Effector memory CD4-positive, alpha-beta T cell (primary cell): ENCODE measurements at places on chromosomes 7 and 10.

DNA sequence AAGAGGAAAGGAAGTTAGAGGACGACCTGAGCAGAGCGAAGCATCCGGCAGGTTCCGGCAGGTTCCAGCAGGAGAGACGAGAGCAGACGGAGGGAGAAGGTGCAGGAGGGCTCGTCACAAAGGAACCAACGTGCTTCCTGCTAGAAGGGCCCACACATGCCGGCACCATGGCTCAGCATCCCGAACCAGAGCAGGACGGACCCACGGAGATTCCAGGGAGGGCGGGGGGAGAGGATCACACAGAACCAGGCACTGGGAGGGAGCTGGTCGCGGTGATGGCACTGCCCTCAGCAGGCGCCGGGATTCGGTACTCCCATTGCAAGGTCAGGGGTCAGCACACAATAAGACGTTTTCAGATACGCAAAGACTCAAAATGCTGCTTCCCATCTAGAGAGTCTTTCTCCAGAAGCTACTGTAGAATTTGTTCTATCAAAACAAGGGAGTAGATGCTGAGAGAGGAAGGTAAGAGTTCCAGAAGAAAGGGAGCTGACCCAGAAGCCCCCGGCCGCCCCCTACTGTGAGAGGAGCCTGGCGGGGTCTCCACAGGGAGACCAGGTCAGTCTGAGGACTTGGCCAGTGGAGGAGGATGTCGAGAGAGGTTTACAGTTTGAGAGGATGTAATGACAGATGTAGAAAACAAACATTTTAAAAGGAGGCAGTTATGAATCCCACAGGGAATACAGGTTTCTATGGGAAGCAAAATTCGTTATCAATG lies 23.6 kb upstream of the PWWP2B start:
- no peaks in the 10 kb centered on the region for H3K27me3 ChIP-seq
- H3K27ac ChIP-seq, result no peak overlapping the region
- peaks cover 5% of the 10 kb centered on the region for H3K4me1 ChIP-seq
- H3K4me3 ChIP-seq, result no peak overlapping the region
- no peak for DNase-seq

- no peaks in the 10 kb centered on the region for H3K36me3 ChIP-seq
- no peaks in the 10 kb centered on the region for H3K4me1 ChIP-seq
- peaks cover 3% of the 10 kb centered on the region for H3K27me3 ChIP-seq
- no peak overlapping the region for H3K27ac ChIP-seq
Measured at GRCh38 chr7:38141187-38141586, 36.9 kb upstream of the STARD3NL start.

DNA sequence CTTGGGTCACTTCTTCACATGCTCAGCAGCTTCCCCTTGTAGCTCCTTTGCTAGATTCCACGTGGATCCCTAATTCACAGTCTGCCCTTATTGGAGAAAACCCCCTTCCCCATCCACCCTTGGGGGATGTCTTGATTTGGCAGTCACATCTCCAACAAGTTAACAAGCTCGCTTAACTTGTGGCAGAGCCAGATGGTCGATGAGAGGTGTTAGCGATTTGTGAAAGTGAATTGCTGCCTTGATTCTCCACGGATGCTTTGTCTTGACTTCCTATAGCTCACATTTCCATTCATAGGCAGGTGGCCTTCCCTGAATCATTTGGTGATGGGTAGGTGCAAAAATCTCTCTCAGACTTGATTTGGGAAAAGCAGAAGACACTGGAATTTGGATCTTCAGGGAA lies 387.9 kb downstream of the TCERG1L start:
- no peak overlapping the region for H3K4me3 ChIP-seq
- H3K27me3 ChIP-seq, result no peaks in the 10 kb centered on the region
- H3K36me3 ChIP-seq, result no peaks in the 10 kb centered on the region
- no peak overlapping the region for H3K27ac ChIP-seq
- no peaks in the 10 kb centered on the region for H3K4me1 ChIP-seq
- no peak for DNase-seq

DNA sequence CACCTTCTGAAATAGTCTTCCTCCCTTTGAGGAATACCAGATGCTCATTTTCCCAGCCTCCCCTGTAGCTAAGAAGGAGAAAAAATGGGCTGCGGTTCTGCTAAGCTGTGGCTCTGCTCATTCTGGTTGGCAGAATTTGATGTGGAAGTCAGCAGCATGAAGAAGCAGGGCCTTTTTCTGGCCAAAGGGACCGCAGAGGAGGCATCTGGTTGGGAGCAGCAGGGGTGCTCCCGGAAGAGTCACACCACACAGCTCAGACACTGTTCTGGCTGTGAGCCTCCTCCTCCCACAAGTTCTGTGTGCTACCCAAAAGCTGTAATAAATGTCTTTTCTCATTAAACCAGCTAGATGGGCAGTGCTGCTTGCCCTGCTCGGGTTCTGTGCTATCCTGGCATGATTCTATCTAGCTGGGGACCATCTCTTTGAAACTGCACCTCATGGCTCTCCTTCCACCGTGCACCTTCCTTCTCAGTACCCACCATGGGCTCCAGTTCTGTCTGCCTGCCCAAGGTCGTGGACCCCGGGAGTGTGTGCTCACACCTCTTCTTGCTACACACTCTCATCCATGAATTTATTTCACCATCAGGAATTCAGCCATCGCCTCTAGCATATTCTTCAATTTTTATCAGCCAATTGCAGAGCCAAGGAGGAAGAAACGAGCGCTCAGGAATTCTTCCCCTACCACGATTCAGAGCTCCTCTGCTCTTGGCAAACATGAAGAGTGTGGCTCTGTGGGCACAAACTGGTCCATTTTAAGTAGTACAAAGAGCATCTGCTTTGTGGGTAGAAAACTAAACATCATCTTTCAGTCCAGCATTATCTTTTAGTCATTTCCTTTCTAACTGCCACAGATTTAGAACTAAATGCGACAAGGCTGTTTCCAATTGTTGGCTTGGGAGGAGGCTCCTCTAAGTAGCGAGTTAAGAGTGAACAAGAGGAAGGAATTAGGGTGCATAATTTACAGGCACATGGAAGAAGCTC lies 76.9 kb downstream of the FAM171A1 start:
- no peaks in the 10 kb centered on the region for H3K27me3 ChIP-seq
- DNase-seq, result no peak
- H3K27ac ChIP-seq, result no peak overlapping the region
- no peaks in the 10 kb centered on the region for H3K4me1 ChIP-seq

DNA sequence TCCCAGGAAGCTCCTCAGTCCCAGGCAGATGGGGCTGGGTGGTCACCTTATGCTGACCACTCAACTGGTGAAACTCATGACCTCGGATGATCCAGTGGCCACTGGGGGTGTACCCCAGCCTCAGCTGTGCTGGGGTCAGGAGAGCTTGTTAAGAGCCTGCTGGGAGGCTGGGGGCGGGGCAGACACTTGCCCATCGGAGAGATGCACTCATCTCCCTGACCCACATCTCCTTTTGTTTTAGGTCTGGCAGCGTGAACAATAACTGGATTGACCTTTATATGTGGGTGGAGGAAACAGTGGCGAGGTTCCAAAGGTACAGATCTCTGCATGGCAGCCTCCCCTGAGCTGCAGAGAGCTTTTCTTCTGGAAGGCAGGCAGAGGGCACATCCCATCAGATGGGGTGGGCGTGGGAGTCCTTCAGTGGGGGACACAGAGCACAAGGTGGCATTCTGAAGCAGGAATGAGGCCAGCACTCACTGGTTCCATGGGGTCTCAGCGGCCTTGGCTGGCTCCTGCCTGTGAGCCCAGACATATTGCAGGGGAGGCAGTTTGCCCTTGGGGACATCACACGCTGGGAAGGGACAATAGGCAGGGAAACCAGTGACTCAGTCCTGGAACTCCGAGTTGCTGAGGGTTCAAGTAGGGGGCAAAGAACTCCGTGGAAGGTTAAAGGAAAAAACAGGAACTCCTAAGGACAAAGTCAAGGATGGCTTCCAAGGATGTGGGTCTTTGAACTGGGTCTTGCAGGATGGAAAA lies 5.2 kb downstream of the ANTXRL start:
- no peaks in the 10 kb centered on the region for H3K4me1 ChIP-seq
- no peak for DNase-seq
- no peak overlapping the region for H3K4me3 ChIP-seq
- no peak overlapping the region for H3K27ac ChIP-seq

DNA sequence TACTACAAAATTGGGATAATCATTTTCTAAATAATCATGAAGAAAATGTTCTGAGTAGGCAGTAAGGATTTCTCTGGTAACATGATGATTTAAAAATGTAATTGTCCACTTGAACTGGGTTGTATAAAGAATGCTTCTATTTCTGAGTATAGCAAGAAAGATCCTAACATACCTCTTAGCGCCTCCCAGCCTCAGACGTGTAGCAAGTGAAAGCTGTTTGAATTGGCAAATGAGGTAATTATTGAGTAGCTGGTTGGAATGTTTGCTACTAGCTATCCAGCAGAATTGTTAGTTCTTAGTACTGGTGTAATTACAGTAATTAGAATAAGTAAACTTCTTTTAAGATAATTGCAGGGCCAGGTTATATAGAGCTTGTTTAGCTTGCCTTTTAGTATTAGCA lies 47.9 kb downstream of the SEPTIN7 start:
- H3K4me3 ChIP-seq, result no peak overlapping the region
- DNase-seq, result no peak
- peaks cover 19% of the 10 kb centered on the region for H3K36me3 ChIP-seq
- no peaks in the 10 kb centered on the region for H3K27me3 ChIP-seq

DNA sequence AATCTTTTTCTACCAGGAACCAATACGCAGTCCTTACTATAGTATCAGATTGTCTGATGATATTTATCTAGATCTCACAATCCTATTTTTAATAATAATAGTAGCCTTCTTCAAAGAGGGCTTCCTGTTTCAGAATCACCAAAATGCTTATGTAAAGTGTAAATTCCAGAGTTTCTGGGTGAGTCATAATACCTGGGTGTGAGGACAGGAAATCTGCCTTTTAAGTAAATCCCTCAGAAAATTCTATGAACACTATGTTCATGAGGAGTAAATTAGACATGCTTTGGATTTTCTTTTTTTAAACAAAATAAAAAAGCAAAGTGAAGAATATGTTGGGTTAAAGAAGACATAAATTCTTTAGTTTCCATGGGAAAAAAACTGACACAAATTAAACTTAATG lies 20.5 kb downstream of the DKK1 start:
- no peak overlapping the region for H3K4me3 ChIP-seq
- no peaks in the 10 kb centered on the region for H3K36me3 ChIP-seq
- H3K4me1 ChIP-seq, result no peaks in the 10 kb centered on the region
- no peak for DNase-seq
- no peak overlapping the region for H3K27ac ChIP-seq

- H3K27ac ChIP-seq, result no peak overlapping the region
- no peaks in the 10 kb centered on the region for H3K4me1 ChIP-seq
- H3K36me3 ChIP-seq, result no peaks in the 10 kb centered on the region
- no peak for DNase-seq
Measured at GRCh38 chr10:84562592-84562991, 234.2 kb downstream of the CCSER2 start.

- H3K4me3 ChIP-seq, result no peak overlapping the region
- no peaks in the 10 kb centered on the region for H3K36me3 ChIP-seq
- no peaks in the 10 kb centered on the region for H3K27me3 ChIP-seq
- no peak overlapping the region for H3K27ac ChIP-seq
- no peaks in the 10 kb centered on the region for H3K4me1 ChIP-seq
Measured at GRCh38 chr10:77236700-77237099, 400.9 kb downstream of the KCNMA1 start.

DNA sequence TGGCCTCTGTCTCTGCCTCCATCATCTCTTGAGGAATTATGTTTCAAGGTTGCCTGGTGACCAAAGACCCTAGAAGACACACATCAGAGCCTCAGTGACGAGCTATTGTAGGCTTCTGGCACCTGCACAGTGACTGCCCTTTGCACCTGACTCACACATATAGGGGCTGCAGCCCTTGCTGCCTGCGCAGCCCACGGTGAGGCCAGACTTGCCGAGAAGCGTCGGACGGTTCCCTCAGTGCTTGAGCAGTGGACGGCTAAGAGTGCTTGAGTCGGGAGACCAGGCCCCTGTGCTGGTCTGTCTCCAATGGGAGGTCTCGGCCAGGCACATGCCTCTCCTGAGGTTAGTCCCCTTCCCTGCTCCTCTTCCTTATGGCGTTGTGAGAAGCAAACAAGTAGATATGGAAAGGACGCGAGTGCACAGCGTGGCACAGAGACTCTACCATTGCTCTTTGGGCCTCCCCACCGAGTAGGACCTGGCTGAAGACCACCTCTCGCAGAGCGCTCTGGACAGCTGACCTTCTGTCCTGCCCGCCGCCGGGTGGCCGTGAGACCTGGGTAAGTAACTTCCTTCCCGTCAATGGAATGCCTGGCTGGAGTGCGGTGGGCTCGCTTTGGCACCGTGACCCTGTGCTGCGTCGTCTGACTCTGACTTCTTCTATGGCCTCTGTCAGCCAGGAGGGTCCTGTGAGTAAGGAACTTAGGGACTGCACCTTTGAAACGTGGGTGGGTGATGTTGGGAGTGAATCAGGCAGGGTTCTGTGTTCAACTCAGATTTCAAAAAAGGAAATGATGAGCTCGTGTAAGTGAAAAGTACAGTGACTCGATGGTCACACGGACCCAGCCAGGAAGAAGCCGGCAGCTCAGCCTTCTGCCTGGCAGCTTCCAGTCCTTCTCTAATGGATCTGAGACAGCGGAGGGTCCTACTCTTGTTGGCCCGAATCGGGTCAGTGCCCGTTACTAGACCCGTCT lies 33.7 kb downstream of the ZNF775 start:
- peaks cover 21% of the 10 kb centered on the region for H3K36me3 ChIP-seq
- no peak overlapping the region for H3K27ac ChIP-seq
- no peaks in the 10 kb centered on the region for H3K27me3 ChIP-seq
- no peaks in the 10 kb centered on the region for H3K4me1 ChIP-seq

GRCh38 chr7:99791667-99792369 lies 7.8 kb upstream of the CYP3A4 start:
- no peak overlapping the region for H3K27ac ChIP-seq
- no peaks in the 10 kb centered on the region for H3K4me1 ChIP-seq
- H3K4me3 ChIP-seq, result no peak overlapping the region
- H3K27me3 ChIP-seq, result no peaks in the 10 kb centered on the region
- no peaks in the 10 kb centered on the region for H3K36me3 ChIP-seq

DNA sequence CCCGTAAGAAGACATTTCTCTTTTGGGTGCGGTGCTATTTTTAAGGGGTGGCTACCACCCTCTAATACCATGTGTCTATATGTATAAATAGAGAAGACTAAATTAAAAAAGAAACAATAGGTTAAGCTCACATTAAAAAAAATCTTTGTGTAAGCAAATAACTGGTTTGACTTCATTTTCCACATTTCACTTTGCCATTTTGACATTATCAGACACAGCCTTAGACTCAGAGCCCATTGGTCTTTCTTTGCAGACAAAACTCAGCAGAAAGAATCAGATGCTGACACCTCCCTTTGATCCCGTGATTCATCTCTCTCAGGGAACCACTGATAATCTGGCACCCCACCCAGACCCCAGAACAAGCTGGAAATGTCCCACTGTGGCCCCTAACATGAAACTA lies 74.5 kb downstream of the EMX2 start:
- no peak overlapping the region for H3K27ac ChIP-seq
- H3K4me3 ChIP-seq, result no peak overlapping the region
- H3K36me3 ChIP-seq, result no peaks in the 10 kb centered on the region
- H3K4me1 ChIP-seq, result no peaks in the 10 kb centered on the region
- H3K27me3 ChIP-seq, result no peaks in the 10 kb centered on the region

DNA sequence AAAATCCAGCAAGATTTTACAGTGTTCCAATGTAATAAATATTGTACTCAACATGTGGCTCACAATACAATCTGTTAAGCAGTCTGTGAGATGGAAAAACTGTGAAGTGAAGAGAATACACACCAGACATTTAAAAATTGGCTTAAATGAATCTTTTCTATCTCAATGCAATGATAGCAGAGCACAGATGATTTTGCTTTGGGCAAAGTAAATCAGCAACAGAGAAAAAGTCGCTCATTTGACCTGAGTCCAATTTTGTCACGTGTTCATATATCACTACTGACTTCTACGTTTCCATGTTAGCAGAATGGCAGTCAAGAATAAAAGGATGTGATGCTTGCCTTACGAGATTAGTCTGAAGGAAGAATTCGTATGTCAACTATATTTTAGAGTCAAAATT lies 506.7 kb downstream of the POM121L12 start:
- H3K27ac ChIP-seq, result no peak overlapping the region
- H3K27me3 ChIP-seq, result no peaks in the 10 kb centered on the region
- no peak overlapping the region for H3K4me3 ChIP-seq
- DNase-seq, result no peak
